GOT3 (cell line): ENCODE measurements at places on chromosomes 6 and 20.

- DNase-seq = no peak
Measured at GRCh38 chr6:160069050-160069454, 52.6 kb upstream of the SLC22A1 start.

DNA sequence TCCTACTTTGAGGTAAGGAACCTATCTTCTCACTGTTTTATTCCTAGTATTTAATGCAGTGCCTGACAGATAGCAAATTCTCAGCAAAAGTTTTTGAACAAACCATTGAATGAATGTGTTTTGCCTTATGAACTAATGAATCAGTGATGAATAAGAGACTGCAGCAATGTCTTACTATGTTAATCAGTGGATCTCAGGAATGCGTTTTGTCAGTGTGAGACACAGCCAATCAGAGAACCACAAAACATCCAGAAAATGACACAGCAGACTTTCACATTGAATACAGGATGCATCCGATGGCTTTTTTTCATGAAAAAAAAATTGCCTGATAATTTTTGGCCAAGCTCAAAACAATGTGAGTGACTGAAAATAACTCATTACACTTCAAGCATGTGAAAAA lies 270.5 kb downstream of the BMP2 start:
- DNase-seq = no peak

GRCh38 chr6:166201878-166202277 lies 34.2 kb upstream of the TBXT start:
- DNase-seq = no peak

GRCh38 chr6:26401389-26401986 lies 587 bp upstream of the BTN3A1 start:
- DNase-seq = no peak

DNA sequence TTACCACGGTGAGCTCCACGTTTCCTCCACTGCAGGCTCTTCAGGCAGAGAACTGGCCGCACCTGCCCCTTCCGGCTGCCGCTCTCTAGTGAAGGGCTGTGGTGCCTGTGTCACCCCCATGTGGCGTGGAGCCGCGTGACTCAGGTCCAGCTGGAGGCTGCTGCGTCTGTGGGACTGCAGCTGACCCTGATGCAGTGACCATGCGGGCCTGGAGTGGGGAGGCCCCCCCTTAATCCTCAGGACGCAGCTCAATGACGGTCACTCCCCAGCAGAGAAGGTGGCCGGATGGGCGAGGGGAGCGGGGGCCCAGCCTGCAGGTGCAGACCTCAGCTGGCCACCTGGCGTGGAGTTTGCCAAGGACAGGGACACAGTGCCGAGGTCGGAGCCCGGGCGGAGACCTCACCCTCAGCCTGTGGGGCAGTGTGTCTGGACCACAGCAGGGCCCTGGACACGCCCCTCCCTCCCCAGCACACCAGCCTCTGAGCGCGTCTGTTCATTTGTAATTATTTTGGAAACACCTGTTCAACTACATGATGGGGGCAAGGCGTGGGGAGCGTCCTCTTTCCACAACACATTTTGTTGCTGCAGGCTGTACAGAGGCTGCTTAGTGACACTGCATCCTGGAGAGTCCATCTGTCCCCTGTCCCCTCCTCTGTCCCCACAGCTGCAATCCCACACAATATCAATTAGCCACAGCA lies 10.7 kb downstream of the BHLHE23 start:
- no peak for DNase-seq

GRCh38 chr6:78110641-78111040 lies 457.8 kb downstream of the MEI4 start:
- DNase-seq = no peak

- no peak for DNase-seq
Measured at GRCh38 chr6:128598571-128598970, 78.2 kb upstream of the PTPRK start.

- DNase-seq = no peak
Measured at GRCh38 chr6:168058691-168059551, 20.1 kb downstream of the FRMD1 start.

DNA sequence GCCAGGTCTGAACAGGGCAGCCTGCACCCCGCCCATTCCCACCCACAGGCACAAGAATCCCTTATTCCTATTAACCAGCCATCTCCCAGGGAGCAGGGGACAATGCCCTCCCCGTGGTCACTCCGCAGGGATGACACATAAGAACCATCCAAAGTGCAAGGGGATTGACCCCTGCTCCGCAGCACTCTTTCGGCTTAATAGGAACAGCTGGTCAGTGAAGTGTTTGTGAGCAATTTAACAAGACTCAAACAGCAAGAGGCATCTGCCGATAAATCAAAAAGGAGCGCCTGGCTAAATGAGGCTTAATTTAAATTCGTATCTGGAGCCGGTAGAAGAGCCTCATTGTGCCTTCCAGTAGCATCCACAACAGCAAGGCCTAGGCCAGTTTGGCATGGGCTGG lies 389.4 kb downstream of the RNGTT start:
- DNase-seq = no peak

GRCh38 chr20:64044484-64045247 lies 4.8 kb downstream of the SOX18 start:
- DNase-seq = no peak

DNA sequence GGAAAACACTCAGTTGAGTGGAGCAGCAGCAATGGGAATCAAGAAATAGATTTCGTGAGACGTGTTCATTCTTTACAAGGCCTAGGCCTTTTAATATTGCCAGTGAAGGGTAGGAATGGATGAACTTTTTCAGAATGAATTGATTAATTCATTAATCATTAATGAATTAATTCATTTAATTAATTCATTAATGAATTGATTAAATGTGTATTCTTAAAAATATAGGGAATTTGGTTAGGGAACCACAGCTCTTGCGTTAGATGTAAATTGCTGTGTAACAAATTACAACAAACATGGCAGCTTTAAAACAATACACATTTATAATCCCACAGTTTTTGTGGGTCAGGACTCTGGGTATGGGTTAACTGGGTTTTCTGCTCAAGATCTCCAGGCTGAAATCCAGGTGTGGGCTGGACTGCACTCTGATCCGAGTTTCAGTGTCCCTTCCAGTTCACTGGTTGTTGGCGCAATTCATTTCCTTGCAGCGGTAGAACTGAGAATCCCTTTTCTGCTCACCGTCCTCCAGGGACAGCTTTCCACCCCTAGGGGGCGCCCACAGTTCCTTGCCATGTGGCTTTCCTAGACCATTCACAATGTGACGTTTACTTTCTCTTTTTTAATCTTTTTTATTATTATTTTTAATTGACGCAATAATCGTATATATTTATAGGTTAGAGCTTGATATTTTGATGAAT lies 32.8 kb upstream of the BCAS1 start:
- no peak for DNase-seq

DNA sequence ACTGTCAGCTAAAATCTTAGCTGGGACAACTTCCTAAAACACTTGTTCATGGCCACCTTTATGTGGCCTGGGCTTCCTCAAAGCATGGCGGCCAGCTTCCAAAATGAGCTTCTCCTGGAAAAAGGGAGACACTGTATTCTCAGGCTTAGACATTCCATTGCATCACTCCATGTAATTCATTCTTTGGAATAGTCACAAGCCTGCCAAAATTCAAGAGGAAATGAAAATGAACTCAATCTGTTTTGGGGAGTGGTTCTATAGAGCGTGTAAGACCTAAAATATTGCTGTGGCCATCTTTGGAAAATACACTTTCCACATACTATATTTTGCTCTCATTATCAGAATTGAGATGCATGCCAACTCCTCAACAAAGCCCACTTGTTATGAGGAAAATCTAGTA lies 687.0 kb downstream of the KIF16B start:
- DNase-seq = no peak

- no peak for DNase-seq
Measured at GRCh38 chr20:48805286-48805685, 22.5 kb downstream of the PREX1 start.

- no peak for DNase-seq
Measured at GRCh38 chr6:24147511-24148153, 21.6 kb downstream of the NRSN1 start.

- no peak for DNase-seq
Measured at GRCh38 chr6:133955582-133956415, 2.8 kb downstream of the TBPL1 start.

DNA sequence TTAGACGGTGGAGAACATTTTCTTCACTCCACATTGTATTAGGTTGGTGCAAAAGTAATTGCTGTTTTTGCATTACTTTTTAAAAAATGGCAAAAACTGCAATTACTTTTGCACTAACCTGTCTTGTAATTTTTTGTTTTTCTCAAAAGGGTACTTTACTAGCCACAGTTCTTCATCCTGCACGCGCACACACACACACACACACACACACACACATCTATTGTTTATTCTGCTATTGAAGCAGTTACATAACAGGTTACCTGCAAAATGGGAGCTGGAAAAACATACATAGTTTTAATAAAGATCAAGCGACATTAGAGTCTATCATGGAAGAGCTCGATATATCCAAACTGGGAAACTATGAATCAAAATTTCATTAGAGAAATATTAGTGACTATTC lies 235.2 kb downstream of the SIM1 start:
- DNase-seq = no peak

GRCh38 chr6:9485992-9486391 lies 928.9 kb downstream of the TFAP2A start:
- DNase-seq = no peak

- no peak for DNase-seq
Measured at GRCh38 chr6:40778918-40779317, 191.8 kb upstream of the LRFN2 start.

- no peak for DNase-seq
Measured at GRCh38 chr20:49283176-49283702, 5.4 kb upstream of the ZNFX1 start.

DNA sequence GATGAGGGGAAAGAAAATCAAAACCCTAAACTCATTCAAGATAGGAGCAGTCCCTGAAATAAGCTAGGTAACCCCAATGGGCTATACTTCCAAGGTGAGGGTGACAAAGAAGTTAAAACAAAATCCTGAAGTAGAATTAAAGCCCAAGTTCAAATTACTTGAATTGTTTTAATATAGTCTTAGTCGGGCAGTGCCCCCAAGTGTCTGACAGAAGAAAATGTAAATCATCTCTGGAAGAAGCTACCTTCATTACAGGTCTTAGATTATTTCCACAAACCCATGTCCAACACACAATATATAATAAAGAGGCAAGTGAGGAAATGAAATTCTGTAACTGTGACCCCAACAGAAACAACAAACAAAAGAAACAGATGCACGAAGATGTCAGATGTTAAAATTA lies 36.8 kb upstream of the L3MBTL3 start:
- DNase-seq = no peak

DNA sequence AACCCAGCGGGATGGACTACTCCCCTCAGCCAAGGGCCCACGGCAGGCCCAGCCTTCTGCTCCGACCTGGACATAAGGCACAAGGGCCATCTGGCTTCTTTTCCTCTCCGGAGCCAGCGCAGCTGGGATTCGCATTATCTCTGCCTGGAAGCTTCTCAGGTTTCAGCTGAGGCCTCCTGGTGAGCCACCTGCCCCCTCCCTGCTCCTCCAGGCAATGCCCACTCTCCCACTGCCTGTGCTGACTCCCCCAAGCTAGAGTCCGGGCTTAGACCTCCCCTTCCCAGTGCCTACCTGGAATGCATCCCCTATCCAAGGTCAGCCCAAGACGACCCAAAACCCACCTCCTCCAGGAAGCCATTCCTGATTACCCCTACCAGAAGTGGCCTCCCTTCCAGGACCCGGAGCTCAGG lies 60.7 kb downstream of the EZR start:
- DNase-seq = no peak

DNA sequence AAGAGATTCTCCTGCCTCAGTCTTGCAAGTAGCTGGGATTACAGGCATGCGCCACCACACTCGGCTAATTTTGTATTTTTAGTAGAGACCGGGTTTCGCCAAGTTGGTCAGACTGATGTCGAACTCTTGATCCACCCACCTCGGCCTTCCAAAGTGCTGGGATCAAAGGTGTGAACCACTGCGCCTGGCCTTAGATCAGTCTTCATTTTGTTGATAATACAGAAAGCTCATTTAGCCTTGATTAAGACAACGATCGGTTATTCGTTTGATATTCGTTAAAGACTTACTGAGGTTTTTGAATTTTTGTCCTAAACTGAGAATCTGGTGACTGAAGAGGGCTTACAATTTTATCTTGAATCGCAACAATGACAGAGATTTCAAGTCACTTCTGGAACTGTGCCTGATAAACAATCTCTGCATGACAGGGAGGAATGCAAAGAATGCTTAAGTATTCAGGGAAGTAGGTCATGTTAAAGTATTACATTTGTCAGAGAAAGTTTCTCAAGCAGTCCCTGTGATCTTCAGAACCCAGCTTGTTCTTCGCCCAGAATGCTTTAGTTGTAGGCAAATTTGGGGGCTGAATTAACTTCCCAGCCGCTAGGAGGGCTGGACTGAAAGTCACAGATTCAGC lies 14.8 kb downstream of the AKAP12 start:
- DNase-seq = no peak

- no peak for DNase-seq
Measured at GRCh38 chr6:72740135-72740534, 118.3 kb downstream of the KCNQ5 start.
